Activated T-helper 17 cell treated with anti-CD3 and anti-CD28 coated beads, Interleukin-2, amount 50 U/mL, for 72 hours (primary cell): ENCODE measurements at places on chromosomes 2 and 18. TPM values are rescaled to one million over a fixed set of nuclear protein-coding genes. Genes with fewer than 3 reads are reported as not detected.

DNA sequence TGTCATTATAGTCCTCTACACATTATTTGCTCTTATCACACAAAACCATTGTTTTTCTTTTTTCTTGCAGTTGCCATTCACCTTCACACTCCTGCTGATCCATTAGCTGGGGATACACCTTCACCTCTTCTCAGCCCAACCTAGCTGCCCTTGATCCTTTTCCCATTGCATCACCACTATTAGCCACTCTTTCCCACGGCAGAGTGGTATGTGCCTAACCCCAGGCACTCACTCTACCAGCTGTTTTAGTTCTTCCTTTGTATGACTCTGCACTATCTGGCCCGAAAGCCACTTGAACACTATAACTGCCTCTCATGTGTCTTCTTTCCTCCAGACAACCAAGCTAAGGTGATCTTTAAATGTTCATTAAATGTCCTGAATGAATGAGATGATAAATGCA is 145.4 kb upstream of the PIK3C3 start:
- no peak for ATAC-seq

The TACR1 gene
- not detected for total RNA-seq

- ATAC-seq, result no peak
Observed at GRCh38 chr2:234550056-234550455, 53.2 kb upstream of the ARL4C start.

DNA sequence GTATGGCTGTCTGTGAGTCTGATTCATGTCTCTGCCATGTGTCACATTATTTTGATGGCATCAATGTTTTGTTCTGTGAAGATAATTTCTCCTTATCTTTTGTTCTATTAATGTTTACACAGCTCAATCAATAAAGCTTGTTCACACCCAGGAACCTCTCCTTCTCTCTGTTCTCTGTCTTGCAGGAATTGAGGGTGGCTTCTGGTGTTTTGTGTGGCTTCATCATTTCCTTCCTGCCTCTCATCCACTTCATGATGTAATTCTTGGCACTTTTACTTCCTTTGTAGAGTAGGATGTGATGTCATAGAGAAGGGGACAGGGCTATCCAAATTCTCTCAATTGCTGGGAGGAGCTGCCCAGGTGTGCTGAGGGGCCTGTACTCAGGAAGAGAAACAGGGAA is 27.2 kb downstream of the ASXL3 start:
- ATAC-seq, result no peak

GRCh38 chr2:203719456-203720410 is 13.3 kb downstream of the CD28 start:
- ATAC-seq, result peak; percentile 28

The CCDC74B gene
- total RNA-seq, result 1.3 TPM

DNA sequence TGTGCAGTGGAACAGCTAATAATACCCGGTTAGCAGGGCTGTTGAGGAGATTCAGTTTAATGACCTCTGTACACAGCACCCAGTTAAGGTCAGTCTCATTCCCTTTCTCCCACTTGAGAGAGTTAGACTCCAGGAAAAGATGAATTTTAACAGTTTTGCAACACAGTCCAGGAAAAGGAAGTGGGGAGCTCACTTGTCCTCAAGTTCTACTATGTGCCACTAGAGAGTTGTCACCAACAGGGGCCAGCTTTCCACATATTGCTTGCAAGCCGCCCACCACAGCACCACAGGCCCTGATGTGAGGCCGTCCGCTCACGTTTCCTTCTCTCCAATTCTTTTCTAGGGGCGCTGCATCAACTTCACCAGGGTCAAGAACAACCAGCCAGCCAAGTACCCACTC is 142.1 kb downstream of the GFPT1 start:
- no peak for ATAC-seq

The PDE1A gene
- not detected for total RNA-seq

The CAPN14 gene
- total RNA-seq, result 0.67 TPM

- ATAC-seq, result no peak
Observed at GRCh38 chr18:51107082-51107481, 77.1 kb downstream of the SMAD4 start.
